Naive thymus-derived CD8-positive, alpha-beta T cell (primary cell): ENCODE measurements at places on chromosomes 3 and 15.

DNA sequence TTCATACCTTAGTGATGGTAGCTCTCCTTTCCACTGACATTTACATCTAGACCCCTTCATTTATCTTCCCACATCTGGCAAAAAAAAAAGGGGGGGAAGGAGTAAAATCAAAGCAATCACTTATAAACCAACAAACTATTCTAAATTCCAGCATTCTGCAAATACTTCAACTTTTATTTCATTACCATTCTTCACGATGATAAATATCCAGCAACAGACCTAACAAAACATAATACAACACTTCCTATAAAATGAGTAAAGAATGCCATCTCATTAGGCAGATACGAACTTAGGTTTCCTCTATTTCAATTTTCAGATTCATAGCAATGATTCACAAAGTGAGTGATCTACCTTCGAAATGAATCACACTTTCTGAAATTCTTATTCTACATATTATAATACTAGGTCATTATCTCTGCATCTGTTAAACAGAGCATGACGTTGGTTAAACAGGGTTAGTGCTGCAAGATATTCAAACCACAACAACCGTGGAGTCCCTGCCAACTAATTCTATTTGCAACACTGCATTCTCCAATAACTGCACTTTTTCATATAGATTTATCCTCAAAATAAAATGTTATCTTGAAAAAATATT, at the start of gene LRRFIP2:
Gene LRRFIP2, minus strand, starts transcription at position 51 of the 595 bp plus-strand sequence. CDS start 25,599 bp downstream, outside the sequence.
- DNase-seq = no peak

- no peak for DNase-seq
Observed at GRCh38 chr3:11273891-11274291, 1.7 kb downstream of the ATG7 start.

DNA sequence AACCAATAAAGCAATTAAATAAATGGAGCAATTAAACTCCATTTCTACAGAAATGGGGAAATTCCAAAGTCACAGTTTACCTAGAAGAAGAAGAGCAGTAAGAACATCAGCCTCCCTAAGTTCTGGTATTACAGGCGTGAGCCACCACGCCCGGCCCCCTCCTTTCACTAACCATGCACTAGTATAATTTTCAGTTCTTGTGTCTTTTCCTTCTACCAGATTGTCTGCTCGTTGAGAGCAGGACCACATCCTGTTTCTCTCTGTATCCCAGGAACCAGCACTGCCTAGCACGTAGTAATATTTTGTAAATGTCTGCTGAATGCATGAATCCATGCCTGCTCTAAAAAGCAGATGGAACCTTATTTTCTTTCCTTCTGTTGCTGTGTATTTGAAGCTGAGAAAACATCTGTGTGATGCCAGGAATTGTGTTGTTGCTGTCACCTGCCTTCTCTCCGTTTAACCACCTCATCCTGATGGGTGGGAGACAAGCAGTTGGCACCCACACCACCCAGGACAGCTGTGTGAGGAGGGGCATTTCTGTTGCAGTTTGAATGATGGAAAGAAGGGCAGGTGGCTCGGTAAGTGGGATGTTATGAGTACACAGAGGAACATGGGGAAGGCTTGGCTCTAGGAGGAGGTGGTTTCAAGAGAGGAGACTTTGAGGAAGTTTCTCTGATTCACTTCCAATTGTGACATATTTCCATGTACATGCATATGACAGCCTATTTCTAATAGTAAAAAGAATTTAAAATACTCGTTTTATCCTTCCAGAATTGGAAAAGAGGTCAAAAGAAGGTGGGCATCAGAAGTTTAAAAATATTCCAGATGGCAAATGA, 30.1 kb downstream of the PXYLP1 start:
- no peak for DNase-seq

DNA sequence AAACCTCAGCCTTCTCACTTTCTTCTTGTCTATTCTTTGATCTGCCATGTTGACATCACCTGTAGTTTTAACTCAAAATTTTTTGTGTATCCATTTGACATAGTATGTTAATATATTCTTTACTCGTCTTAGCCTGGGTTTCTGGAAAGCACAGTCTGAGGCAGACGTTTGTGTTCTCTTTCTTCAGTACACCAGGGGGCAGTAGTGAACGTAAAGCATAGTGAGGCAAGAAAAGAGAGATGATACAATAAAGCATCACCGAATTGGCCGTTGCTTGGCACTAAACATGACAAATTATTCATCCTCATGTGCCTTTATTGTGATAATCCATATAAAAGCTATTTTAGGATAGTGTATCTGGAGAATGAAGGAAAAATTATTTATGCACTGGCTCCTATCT, 141.0 kb upstream of the MYRIP start:
- no peak for DNase-seq

GRCh38 chr3:71305231-71306206, 278.0 kb downstream of the FOXP1 start:
- no peak for DNase-seq

DNA sequence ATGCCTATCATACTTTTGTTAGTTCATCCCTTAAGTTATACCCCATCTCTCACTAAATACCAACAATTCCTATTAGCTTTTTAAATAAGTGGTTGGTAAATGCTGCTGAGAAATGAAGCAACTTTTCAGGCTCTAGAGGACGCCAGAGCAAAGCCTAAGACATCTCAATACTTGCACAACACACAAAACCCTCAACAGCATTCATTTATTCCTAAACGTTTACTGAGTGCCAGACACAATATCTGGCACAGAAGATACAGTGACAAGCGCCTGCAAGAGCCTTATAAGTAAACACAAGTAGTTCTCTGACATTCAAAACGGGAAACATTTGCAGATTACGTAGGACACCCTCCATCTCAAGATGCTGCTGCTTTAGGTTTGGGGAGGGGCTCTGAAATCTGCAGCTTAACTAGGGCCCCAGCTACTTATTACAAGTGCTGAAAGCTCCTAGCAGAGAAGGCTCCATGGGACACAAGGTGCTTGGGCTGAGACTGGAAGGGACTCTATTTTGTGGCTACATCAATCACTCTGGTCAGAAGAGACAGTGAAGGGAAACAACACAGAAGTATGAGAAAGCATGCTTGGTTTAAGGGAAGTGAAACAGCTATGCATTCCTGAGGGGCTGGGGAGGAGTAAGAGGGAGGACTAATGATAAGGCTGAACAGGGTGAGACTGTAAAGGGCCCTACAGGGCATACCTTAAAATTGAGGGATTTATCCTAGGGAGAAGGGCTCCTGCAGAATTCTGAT, 311.3 kb downstream of the PLCL2 start:
- no peak for DNase-seq

GRCh38 chr15:90598031-90598577, 68.4 kb downstream of the CRTC3 start:
- no peak for DNase-seq

GRCh38 chr3:105996781-105997180, 128.0 kb upstream of the CBLB start:
- DNase-seq = no peak

DNA sequence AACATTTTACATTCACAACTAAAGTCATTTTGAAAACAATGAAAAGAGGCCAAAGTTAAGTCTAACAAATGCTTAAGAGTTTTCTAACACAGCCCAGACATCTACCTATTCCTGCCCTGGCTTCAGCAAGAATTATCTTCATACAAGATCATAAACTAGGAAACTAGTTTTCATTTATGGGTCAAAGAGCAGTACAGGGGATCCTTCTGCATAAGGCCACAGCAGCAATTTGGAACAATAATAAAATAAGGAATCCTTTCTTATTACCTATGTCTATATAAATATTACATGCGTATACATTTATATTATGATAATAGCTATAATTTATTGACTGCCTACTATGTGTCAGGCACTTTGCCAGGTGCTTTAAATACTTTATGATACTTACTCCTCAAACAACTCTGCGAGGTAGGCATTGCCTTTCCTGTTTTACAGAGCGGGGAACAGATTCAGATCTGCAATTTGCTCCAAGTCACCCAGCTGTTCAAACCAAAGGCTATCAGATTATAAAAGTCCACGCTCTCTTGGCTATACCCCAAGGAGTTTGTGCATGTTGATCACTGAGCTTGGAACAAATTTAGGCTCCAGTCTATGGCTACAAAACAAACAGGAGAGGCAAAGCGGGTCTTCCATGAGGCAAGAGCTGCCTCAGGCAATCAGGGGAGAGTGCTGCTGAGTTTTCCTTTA, 196.4 kb downstream of the RORA start:
- no peak for DNase-seq

DNA sequence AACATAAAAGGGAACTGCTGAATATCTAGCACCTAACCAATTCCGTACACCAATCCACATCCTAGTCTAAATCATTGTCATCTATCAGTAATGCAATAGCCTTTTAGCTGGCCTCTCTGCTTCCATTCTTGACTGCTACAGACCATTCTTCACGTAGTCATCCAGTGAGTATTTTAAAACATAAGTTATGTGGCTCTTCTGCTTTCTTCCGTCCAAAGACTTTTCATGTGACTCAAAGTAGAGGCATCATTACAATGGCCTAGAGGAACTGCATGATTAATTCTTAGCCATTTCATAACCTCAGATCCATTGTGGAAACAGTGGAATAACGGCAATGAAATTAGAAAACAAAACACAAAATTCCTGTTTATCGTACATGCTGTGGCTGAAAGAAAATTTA, 88.9 kb upstream of the CBLB start:
- DNase-seq = no peak
